ENCODE measurements at places on chromosomes 2 and 18. TPM values are rescaled to one million over a fixed set of nuclear protein-coding genes. Genes with fewer than 3 reads are reported as not detected.

GRCh38 chr2:47056374-47056773 lies 98.7 kb downstream of the STPG4 start:
- H3K27me3 ChIP-seq = no peaks in the 10 kb centered on the region
- H3K4me3 ChIP-seq = no peak overlapping the region
- no peaks in the 10 kb centered on the region for H3K36me3 ChIP-seq
- no peak overlapping the region for H3K27ac ChIP-seq

- H3K36me3 ChIP-seq = no peaks in the 10 kb centered on the region
- H3K27me3 ChIP-seq = no peaks in the 10 kb centered on the region
- no peaks in the 10 kb centered on the region for H3K4me1 ChIP-seq
- no peak overlapping the region for H3K4me3 ChIP-seq
Observed at GRCh38 chr2:44135296-44135695, 33.4 kb upstream of the PPM1B start.

- H3K4me3 ChIP-seq = no peak overlapping the region
- H3K27ac ChIP-seq = no peak overlapping the region
- no peaks in the 10 kb centered on the region for H3K27me3 ChIP-seq
- no peaks in the 10 kb centered on the region for H3K36me3 ChIP-seq
- no peaks in the 10 kb centered on the region for H3K4me1 ChIP-seq
Observed at GRCh38 chr2:317501-318424, 29.9 kb upstream of the ALKAL2 start.

- H3K27me3 ChIP-seq = no peaks in the 10 kb centered on the region
- DNase-seq = no peak
Observed at GRCh38 chr2:27078267-27079194, at the start of gene EMILIN1. TSS of gene EMILIN1 (plus strand) at chr2:27078615. CDS start at chr2:27079066, 451 bp downstream.

DNA sequence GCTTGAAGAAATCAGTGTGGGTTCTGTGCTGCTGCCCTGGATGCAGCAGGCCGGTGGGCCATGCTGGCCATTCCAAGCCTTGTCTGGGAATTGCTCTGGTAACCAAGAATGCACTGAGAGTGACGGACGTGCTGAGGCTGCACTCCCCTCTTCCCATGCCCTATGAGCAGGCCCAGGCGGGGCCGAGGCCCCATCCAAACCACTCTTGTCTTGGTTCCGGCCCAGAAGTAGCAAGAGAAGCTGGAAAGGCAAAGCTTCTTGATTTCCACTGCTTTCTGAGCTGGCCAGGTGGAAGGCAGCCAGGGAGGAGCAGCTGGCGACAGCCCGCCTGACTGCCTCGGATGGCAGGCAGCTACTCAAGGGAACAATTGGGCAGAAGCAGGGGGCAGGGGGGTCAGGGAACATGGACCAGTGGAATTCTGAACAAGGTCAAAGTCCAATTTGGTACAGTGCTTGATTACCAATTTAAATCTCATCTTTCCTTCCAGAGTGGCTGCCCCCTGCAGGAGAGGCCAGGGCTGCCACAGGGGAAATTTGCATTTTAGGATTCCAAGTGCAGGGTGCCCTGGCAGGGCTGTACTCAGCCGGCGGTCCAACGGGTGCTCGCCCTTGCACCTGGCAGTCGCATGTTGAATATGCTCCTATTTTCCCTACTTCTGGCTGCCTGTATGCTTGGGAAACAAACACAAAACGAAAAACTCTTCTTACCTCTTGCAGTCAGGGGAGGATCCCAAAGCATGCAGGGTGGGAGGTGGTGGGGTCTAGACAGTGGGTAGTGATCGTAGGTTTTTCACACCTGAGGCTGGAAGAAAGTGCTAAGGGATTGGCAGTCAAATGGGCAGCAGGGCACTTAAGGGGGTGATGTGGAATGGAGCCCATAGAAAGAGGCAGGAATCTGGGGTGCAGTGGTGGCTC lies 67.3 kb downstream of the LIPG start:
- H3K27me3 ChIP-seq = no peaks in the 10 kb centered on the region
- H3K4me1 ChIP-seq = no peaks in the 10 kb centered on the region
- H3K4me3 ChIP-seq = no peak overlapping the region
- no peak overlapping the region for H3K27ac ChIP-seq

The CERKL gene
- total RNA-seq = 0.37 TPM

All from right lobe of liver (tissue), 6 donors.